ENCODE measurements at places on chromosomes 5 and 9.

- no peak for DNase-seq
Observed at GRCh38 chr5:6235726-6236125, 142.6 kb downstream of the MED10 start.

DNA sequence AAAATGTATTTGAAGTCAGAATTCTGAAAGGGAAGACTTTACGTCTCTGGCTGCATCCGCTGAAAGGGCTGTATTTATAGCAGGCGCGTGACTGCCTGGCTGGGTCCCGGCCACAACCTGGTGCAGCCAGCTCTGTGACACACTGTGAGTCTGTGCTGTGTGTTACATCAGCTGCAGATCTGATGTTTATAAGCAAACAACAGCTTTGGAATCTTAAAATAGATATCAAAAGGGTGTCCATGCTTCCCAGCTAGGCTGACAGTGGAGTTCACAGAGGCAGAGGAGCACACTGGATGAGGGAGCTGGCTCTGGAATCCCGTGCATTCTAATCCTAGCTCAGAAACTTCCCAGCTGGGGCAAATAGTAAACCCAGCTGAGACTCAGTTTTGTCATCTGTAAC, 433.4 kb upstream of the BRINP1 start:
- no peak for DNase-seq

- DNase-seq, result no peak
Observed at GRCh38 chr9:129888293-129889121, 53.2 kb downstream of the USP20 start.

GRCh38 chr9:121242219-121242958, 25.6 kb upstream of the GSN start:
- DNase-seq, result no peak

DNA sequence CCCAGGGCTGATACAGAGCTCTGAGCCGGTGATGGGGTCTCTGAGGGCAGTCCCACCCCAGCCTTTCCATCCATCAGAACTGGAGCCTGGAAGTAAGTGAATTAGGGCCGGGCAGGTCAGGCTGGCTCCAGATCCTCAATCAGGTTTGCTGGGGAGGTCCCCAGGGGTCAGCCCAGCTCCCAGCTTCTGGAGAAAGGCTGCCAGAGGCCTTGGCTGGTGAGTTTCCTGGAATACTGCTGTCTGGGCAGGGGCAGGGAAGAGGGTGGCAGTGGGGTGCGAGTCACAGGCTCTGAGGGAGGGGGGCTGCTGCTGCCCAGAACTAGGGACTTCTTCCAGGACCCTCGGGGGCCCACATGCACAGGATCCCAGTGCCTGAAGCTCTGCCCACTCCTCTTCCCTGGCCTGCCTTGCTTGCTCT, 200.6 kb upstream of the MVB12B start:
- no peak for DNase-seq

DNA sequence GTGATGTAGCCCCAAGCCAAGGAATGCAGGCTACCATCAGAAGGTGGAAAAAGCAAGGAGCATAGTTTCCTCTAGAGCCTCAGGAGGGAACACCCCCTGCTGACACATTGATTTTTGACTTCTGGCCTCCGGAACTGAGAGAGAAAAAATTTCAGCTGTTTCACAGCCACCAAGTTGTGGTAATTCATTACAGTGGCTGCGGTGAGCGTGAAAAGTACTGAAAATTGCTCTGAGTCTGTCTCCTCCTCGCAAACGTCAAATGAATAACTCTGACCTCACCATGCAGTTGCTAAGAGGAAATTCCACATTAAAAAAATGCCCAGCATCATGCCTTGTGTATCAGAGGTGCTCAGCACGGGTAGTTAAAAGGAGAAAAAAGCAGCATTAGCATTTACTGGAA, 277.9 kb upstream of the MSX2 start:
- DNase-seq, result no peak

DNA sequence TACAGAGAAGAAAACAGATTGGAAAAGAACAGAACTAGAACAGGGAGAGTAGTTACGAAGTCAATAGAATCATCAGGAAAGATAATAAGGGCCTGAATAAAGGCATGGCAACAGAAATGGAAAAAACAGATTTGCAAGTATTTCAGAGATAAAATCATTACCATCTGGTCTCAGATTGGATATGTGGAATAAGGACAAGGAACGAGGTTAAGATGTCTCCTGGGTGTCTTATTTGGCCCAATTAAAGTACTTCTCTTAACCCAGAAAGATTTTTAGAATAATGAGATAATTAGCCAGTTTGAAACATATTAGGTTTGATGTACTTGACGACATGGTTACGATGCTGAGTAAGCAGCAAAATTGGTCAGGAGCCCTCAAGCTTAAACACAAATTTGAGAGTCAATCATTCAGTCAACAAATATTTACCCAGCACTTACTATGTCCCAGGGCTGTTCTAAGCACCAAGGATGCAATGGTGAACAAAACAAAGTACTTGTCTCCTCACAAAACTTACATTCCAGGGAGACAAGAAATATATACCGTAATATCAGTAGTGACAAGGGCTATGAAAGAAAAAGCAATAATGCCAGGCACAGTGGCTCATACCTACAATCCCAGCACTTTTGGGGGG, 18.3 kb downstream of the RICTOR start:
- DNase-seq, result peak; percentile 42

- DNase-seq, result no peak
Observed at GRCh38 chr5:91132550-91132949, 250.6 kb downstream of the ARRDC3 start.

- DNase-seq, result no peak
Observed at GRCh38 chr5:158905281-158905680, 194.4 kb downstream of the EBF1 start.

DNA sequence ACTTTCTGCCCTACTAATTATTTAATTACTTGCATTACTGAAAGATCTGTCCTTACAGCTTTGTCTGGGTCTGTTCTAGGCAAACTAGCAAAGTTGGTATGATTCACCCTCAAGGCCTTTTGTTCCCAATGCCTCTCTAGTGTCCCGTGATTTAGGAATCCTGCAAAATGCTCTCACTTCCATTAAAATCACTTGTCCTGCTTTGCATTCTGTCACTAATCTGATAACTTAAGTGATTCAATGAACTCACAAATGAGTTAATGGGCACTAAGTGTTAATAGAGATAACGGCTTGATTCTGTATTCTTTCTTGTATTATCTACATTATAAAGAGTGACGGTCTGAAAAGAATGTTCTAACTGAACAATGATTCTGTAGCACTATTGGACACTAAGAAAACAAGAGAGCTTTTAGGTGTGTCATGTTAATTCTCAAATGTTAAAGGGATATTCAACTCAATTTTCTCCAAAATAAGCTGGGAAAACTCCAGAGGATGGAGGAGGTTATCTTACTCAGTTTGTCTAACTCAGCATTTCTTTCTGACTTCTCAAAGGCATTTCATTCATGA, 697.3 kb downstream of the CETN3 start:
- no peak for DNase-seq

DNA sequence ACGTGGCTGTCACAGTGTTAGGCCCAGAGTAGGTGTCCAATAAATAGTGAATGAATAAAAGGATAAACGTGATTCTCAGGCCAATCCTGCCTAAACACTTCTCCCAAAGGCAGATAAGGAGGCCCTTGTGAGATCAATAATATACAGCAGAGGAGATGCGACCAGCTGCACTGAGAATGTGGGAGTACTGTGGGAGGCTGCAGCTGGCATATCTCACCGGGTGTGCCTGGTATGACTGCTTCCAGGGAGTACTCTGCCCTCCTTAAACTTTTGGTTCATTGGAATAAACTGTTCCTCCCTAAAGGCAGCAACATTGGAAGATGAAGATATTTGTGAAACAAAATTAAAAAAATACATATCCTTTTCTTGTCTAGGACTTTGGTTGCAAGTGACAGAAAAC, 57.1 kb upstream of the PTPN3 start:
- DNase-seq, result no peak

DNA sequence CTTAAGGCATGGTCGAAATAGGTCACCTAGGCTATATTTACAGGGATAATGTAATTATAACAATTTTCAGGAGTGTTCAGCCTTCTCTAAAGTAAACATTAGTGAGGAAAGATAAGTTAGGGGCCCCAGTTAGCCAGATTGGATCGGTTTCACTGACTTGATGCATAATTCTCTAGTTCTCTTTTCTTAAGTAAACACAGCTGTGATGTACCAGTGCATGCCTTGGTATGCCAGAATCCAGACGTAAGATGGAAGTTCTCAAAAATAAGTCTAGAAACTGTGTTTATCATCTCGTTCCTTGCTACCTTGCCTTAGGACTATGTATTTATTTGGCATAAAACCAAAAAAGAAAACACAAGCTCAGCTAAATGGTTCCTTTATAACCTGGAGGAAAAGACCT, 442.2 kb upstream of the CLINT1 start:
- DNase-seq, result no peak

- no peak for DNase-seq
Observed at GRCh38 chr9:109846776-109847175, 66.8 kb downstream of the PALM2AKAP2 start.

- no peak for DNase-seq
Observed at GRCh38 chr5:128632264-128632663, 94.2 kb upstream of the FBN2 start.

DNA sequence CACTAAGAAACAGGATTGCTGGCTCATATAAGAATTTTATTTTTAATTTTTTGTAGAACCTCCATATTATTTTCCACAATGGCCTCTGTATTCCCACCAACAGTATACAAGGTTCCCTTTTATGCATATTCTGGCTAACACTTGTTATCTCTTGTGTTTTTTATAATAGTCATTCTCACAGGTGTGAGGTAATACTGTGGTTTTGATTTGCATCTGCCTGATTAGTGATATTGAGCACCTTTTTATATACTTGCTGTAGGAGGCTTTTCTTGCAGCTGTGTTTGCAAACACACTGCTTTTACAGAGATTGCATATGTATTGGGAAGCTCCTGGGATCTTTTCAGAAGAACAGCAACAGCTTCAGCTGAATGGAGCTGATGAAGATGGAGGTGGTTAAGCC, 164.8 kb downstream of the DEPDC1B start:
- no peak for DNase-seq

DNA sequence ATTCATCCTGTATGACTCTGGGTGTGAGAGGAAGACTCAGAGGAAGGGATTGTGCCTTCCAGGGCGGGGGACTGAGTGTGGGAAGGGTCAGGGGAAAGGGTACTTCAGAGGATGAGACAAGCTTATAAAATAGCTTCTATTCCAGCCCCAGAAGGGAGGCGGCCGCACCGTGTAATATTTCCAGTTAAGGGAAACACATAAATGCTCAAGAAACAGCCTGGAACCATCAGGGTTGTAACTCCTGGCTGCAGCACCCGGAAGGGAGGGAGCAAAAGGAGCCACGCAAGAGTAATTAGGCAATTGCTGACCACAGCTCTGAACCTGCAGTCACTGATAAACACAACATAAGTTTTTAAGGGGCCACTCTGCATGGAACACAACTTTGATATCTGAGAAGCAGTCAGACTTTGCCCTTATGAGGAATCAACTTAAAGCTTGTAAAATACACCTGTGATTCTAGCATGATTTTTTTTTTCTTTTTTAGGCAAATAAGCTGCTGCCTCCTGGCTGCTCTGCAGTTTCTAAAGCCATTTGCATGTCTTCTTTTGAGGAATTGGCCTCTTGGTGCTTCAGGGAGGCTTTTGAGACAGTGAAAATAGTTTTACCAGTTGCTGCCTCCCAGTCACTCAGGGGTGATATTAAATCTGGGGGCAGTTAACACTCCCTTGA, 382.7 kb downstream of the ENC1 start:
- DNase-seq, result no peak

- no peak for DNase-seq
Observed at GRCh38 chr9:76969716-76970115, 49.7 kb upstream of the FOXB2 start.

GRCh38 chr5:138661991-138662434, 86.8 kb upstream of the HSPA9 start:
- DNase-seq, result no peak

GRCh38 chr9:130432796-130433167, 12.0 kb upstream of the ASS1 start:
- DNase-seq, result no peak

- DNase-seq, result no peak
Observed at GRCh38 chr5:42321785-42322184, 101.5 kb upstream of the GHR start.

DNA sequence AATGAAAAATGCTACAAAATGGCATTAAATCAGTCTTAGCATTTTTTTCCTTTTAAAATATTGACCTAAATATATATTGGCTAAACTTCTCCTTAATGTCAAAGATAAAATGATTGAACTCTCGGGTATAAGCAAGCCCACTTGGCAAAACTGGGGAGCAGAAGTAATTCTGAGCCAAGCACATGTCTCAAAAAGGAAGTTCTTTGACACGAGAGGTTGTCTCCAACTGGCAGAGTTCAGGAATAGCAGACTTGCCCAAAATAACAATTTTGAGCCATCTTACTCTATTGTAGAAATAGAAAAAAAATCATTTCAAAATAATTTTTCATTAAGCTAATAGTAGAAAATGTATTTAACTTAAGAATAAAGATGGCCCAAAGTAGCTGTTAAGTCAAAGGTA, 10.4 kb upstream of the MLLT3 start:
- DNase-seq, result no peak

- DNase-seq, result no peak
Observed at GRCh38 chr5:151745071-151745705, 13.2 kb downstream of the ATOX1 start.

GRCh38 chr9:78685471-78685870, 388.5 kb downstream of the PSAT1 start:
- DNase-seq, result no peak

- no peak for DNase-seq
Observed at GRCh38 chr5:122492675-122493074, 180.6 kb downstream of the SNCAIP start.

GRCh38 chr5:168031614-168032013, 259.8 kb upstream of the WWC1 start:
- DNase-seq, result no peak

- DNase-seq, result no peak
Observed at GRCh38 chr5:31084871-31085270, 108.6 kb upstream of the CDH6 start.

DNA sequence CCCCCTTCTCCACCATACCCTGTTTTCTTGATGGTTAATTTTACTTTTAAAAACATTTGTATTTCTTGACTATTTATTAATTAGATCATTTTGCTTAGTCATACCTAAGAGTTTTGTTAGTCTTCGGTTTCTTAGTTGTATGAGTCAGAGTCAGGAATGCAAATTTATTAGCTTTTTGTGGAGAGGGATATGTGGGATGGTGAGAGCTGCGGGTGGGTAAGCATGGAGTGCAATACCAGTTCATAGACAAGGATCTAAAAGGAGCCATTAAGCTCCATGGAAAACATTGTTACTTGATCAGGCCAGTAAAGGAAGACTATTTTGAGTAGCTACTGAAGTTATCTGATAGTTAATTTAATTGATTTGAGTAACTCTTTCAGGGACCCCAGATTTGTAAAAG, 77.5 kb downstream of the ZSWIM6 start:
- DNase-seq, result no peak

DNA sequence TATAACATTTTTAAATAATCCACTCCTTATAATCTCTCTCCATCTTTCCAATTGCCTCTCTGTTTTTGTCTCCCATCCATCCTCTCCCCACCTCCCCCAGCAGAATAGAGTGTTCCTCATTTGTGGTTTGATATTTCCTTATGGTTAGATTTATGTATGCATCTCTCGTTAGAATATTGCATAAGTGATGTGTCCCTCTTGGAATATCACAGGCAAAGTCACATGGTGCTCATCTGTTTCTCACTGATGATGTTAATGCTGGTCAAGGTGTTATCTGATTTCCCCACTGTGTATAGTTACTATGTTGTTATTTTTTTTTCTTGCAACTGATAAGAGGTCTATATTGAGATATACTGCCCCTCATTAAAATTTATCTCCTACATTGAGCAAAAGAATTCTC, 3.1 kb upstream of the LRRC70 start:
- DNase-seq, result no peak

- DNase-seq, result no peak
Observed at GRCh38 chr5:15601274-15601673, 101.3 kb downstream of the FBXL7 start.
